ENCODE measurements at places on chromosomes 5 and 9.

DNA sequence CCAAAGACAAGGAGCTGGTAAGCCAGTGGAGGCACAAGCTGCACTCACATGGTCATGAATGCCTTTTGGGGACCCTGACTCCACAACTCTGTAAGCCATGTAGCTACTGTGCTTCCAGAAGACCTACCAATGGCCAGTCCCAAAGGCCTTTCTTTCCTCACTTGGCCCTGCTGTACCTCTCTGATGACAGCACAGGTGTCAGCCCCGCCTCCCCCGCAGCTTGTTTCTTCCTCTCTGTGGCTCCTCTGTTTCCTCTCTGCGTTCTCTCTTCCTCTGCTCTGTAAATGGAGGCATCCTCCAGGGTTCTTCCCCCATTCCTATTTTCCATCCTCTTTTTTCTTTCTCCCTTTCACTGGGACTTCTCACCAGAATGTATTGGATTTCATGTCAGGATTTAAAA is 26.7 kb downstream of the SH3TC2 start:
- DNase-seq, result peak; percentile 42

- no peak for DNase-seq
Measured at GRCh38 chr5:166957782-166958181, 1333.7 kb upstream of the WWC1 start.

- DNase-seq, result no peak
Measured at GRCh38 chr9:75372499-75373268, 284.4 kb downstream of the OSTF1 start.

DNA sequence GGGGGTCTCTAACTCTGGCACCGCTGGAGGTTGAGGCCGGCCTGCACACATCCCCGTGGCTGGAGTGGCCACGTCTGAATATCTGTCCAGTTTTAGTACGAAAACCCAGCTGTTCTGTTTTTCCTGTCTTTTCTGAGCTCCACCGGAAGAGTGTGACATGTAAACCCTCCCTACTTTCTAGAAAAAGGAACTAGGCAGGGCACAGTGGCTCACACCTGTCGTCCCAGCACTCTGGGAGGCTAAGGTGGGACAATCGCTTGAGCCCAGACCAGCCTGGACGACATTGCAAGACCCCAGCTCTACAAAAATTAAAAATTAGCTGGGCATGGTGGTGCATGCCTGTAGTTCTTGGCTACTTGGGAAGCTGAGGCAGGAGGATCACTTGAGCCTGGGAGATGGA is 8.2 kb upstream of the PHYKPL start:
- DNase-seq, result no peak

- DNase-seq, result no peak
Measured at GRCh38 chr5:114308508-114308907, 53.4 kb upstream of the KCNN2 start.

GRCh38 chr9:16344343-16344742 is 526.1 kb downstream of the BNC2 start:
- DNase-seq, result no peak

DNA sequence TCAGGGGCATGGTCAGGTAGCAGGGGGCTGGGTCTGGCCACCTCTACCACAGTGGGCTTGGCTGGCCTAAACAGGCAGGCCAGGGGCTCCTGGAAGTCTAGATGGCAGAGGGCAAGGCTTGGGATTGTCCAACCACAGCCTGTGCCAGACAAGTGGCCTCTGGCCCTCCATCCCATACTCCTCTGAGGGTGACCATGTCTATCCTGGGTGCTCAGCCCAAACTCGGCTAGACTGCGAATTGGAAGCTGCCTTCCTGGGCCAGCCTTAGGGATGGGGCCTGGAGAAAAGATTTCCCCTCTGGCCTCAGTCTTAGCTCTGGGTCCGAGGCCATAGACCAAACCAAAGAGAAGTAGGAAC is 110.5 kb downstream of the PHF2 start:
- DNase-seq, result no peak

DNA sequence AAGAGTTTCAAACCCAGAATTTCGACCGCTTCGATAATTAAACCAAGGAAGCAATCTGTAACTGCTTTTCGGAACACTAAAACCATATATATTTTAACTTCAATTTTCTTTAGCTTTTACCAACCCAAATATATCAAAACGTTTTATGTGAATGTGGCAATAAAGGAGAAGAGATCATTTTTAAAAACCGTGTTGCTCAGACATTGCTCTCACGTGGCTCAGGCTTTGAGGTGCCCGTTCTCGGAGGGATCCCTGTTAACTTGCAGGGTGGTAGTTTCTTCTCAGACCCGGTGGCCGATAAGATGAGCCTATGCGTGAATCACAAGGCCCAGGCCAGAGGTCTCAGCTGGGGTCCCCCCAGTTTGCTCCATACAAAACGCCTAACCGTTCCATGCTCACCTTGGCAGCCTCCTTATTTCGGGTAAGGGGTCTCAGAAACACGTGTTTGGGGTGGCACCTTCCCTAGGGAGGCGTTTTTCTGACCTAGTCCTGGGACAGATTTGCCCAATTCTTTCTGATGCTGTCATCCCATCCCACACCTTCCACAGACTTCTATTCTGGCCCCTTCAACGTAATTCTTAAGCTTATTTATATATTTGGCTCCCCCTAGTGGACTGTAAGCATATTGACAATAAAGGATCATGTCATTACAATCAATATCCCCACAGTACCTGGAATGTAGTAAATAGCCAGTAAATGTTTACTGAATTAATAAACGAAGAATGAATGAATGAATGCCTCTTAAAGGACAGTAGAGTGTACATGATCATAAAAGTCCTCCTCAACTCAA is 48.1 kb downstream of the THBS4 start:
- DNase-seq, result peak; percentile 40

DNA sequence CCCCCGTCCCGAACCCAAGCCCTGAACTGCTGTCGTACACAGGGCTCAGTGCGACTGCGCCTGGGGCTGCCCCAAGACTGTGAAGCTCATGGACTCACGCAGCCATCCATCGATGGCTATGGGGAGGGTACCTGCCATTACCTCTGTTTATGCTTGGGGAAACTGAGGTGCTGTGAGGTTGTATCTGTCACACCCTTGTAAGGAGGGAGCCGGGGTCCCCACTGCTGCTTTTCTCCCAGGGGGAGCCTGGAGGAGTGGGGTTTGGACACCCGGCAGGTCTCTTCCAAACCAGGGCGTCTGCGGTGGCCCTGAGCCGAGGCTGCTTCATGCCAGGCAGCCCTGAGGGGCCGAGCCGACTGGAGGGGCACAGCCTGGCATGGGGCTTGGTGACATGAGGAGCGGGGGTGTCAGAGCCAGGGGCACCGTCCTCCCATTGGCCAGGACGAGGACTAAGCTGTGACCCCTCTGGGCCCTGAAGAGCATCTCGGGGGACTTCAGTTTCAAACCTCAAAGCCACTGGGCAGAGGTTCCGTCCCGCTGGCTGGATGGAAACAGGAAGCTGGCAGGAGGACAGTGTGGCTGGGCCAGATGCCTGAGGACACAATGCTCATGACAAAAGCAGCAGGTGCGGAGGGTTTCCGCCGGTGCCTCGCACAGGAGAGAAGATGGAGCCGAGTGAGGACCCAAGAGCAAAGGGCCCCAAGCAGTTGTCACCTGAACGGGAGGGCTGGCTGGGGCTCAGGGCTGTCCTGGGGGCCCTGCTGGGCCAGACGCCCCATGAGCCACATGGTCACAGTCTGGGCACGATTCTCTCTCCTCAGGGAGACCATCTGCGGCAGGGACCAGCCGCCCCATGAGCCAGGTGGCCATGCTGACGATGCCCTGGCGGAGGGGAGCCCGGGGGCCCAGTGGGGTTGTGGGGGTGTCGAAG is 54.4 kb upstream of the EXOC3 start:
- no peak for DNase-seq

DNA sequence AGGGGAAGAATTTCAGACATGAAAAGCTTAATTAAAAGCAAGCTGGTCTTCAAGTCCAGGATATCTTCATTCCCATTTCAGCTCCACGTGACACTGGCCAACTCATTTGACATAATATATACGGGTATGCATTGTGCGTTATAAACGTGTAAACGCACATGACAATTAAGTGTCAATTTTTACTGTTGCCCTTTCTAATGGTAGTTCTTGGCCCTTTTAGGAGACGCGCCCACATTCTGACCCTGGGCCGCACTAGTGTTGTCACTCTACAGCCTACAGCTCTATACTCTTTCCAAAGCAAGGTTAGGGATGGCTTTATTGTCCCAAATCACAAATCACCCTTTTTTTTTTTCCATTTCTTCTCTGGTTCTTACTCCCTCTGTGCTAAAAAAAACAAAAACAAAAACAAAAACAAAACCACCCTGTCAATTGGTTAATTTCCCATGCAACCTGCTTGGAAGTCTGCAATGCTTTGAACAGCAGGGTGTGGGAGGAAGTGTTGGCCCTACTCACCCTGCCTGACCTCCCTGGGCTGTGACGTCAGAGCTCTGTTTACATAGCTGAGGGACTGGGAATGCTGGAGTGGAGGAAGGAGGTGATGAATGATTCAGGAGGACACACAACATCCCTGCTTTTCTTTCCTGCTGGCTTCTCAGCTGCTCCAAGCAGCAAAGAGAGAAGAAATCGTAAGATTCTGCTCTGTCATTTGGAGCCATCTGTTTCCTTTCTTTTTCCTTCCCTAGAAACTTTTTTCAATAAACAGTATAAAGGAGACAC is 19.3 kb downstream of the RFK start:
- DNase-seq, result no peak

DNA sequence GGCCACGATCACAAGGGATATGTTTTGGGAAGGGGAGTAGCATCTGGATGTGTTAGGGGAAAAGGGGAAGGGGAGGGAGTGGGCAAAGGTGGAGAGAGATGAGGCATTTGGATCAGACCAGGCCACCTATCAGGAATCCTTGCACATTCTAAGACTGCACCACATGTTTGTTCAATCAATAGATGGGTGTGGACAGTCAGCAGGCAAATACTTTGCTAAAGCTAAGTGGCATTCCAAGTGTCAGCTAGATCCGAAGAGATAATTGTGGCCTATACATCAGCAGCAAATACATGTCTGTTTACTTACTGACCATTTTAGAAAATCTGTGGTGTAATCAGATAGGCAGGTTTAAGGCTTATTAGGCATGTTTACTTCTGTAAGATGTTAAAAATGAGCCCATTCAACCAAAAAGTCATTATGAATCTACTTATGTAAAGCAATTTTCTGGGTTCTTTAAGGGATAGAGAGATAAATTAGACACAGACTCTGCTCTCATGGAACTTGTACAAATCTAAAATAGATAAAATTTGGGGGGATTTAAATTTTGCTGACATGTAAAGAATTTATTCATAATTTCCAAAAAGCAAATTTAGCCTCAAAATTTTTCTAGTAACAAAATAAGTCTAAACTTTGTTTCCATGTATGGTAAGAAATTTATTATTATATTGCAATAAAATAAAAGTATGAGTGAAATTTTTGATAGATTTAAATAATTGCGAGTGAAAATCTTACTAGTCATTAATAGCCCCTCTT is 107.3 kb downstream of the SNCAIP start:
- no peak for DNase-seq

- DNase-seq, result no peak
Measured at GRCh38 chr5:71874521-71874920, 155.4 kb downstream of the CARTPT start.

DNA sequence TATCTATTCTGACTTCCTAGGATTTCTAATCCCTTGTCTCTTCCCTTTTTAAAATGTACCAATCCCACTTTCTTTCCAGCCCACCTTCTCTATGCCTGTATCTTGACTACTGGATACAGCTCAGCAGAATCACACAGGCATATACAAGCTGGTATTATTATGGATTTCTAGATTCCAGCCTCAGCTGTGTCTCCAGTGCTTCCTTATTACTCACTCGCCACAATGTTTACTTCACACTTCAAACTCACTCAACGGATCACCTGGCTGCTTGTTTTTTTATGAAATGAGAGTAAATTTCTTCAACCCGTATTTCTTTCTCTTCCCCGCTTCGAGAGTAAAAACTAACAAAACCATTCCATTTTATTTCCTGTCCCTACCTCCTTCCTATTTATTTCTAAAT is 38.8 kb downstream of the CWC27 start:
- no peak for DNase-seq

All from activated CD4-positive, alpha-beta T cell treated with anti-CD3 and anti-CD28 coated beads for 36 hours (primary cell).